ENCODE measurements at places on chromosomes 1 and 21.

DNA sequence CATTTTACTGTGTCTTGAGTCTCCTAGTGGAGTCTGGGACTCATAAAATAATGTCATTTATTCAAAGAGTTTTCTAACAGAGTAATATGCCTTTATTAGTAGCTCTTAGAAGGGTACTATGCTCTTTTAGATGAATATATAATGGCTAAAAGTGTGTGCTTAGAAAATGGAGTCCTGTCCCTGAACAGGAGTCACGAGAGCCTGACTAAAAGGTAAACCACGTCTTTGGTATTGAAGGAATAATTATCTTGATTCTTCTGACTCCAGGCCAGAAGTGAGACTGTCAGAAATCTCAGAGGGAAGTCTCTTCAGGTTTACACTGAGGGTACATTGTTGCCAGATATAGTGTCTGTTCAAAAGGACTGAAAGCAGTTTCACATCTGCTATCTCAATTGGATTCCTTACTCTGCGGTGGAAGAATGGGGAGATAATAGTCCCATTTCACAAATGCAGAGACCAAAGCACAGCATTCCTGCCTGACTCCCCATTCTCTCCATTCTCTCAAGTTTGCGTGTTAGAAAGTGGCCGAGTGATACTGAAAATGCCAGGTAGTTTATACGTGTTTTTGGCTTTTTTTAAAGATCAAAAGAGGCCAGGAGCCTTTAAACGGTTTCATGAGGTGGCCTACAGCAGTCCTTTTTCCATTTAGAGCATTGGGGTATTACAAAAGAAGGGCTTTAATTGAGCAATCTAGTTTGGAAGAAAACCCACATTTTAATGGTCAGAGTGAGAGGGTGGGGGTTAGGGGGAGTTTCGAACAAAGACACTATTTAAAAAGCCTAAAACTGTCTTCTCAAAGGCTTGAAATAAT lies 176.6 kb downstream of the VPS13D start:
- no peak for DNase-seq

DNA sequence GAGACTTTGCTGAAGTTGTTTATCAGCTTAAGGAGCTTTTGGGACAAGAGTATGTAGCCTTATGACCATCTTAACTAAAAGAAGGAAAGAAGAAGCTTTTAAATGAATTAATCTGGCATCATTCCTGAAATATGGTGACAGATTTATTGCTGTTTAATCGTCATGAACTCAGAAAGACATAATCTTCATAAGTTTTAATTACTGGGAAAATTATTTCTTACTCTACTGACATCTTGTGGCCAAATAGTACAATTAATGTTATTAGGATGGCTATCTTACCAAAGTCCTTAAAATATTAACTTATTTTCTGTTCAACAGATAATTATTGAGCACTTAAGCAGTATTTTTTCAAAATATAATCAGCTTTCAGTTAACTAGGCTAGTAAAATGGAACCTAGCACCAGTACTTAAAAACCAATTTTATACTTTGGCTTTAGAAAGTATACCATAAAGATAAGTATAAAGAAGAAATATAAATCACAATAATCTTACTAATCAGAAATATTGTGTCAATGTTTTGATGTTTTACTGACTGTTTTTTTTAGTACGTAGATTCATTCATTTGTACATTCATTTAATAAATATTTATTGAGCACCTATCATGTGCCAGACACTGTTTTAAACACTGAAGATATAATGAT lies 34.7 kb upstream of the GPR25 start:
- DNase-seq = no peak

DNA sequence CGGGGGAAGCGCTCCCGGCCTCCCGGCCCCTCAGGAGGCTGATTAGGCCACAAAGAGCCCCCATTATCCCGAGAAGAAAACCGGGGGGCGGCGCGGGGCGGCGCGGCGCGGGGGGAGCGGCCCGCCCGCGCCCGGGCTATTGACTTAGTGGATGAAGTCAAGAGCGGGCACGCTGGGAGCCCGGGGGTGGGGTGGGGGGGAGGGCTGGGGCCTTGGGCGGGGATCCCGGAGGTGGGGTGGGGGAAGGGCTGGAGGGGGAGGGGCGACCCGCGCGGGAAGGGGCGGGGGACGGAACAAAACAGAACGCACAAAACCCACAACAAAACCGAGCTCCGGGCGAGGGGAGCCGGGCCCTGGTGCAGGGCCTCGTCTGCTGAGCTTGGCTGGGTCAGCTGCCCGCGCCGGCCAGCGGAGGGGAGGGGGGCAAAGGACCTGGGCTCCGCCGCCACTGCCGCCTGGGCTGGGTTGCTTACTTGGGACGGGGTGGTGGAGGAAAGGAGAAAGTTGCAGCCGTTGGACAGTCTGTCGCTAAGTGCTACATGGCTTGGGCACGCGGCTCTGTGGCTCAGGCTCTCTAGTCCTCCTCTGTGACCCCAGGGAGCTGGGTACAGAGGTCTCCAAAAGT lies 16.3 kb downstream of the PAX7 start:
- no peak for DNase-seq

DNA sequence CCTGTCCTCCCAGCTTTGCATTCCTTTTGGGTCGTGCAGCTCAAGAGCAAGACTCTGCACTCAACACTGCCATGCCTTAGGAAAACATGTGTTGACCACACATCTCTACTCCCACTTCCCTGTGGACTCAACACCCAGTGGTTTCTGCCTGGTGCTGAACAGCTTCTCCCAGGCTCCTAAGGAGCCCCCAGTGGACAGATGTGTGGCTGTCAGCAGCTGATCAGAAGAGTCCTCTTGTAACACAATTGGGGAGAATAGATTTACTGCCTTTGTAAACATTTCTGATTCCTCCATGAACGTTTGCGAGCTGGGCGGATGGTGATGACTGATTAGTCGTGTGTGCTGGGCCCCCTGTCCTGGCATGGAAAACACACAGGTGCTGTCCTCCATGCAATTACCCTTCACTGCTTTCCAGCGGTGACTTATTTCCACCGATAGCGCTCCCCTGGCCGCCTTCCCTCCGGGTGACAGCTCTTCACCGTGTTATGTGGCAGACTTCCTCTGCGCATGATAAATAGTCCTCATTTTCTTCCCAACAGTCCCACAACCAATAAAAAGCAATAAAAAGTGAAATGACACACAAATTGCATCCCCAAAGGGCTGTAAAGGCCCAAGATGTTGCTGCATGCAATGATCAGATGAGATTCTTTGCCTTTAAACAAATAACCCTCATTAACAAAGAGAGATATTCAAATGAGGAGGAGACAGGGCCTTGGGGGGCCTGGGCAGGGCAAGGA lies 249.4 kb upstream of the AJAP1 start:
- no peak for DNase-seq

DNA sequence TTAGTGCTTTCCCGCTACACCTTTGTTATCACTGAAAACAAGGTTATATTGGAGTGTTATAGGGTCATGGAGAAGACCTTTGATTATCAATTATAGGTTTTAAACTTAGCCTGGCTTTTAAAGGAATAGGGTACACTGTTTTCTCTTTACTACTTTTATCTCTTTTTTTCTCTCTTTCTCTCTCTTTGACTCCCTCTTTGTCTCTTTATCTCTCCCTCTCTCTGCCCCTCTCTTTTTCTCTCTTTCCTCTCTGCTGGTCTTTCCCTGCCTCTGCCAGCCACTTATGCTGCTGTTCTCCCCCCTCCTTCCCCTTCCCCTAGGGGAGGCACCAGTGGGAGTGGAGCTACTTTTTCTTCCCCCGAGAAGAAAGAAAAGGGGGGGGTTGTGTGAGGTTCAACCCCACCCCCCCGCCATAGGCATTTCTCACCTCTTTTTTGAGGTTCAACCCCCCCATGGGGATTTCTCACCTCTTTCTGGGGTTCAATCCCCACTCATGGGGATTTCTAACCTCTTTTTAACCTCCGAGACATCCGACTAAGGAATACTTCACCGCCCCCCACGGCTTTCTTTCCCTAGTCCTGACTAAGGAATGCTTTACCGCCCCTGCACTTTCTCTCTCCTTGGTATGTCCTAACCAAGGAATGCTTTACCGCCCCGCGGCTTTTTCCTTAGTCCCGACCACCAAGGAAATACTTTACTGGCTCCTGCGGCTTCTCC lies 17.2 kb upstream of the ZBTB8B start:
- no peak for DNase-seq

DNA sequence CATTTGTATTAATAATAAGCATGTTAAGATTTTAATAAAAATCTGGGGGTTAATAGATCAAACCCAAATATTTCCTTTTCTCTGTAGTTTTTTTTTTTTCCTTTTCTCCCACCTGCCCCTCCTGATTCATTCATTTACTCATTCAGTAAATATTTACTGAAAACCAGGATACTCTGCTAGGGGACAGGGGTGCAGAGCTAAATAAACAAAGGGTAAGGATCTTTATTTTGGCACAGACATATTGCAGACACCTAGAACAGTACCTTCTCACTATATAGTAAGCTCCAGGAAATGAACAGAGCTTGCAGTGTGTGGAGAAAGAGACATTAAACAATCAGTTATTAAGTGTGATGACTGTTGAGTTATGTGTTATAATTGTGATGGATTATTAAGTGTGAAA lies 60.9 kb downstream of the AK5 start:
- no peak for DNase-seq

GRCh38 chr1:60797351-60797750 lies 285.0 kb upstream of the NFIA start:
- DNase-seq = no peak

DNA sequence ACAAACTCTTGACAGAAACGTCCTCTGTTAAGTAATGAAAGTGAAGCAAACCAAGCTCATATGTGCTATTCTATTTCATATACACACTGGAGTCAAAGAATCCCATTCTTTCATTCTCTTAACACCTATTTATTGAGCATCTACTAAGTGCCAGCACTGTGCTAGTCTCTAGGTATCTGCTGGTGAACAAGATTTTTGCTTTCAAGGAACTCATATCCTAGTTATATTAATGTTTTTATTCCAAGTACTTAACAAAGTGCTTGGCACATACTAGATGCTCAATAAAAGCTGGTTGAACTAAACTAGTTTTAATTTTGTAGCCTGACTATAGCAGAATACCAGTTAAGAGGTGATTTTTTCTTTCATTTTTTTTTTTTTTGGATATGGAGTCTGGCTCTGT lies 3.6 kb upstream of the RNF2 start:
- no peak for DNase-seq

DNA sequence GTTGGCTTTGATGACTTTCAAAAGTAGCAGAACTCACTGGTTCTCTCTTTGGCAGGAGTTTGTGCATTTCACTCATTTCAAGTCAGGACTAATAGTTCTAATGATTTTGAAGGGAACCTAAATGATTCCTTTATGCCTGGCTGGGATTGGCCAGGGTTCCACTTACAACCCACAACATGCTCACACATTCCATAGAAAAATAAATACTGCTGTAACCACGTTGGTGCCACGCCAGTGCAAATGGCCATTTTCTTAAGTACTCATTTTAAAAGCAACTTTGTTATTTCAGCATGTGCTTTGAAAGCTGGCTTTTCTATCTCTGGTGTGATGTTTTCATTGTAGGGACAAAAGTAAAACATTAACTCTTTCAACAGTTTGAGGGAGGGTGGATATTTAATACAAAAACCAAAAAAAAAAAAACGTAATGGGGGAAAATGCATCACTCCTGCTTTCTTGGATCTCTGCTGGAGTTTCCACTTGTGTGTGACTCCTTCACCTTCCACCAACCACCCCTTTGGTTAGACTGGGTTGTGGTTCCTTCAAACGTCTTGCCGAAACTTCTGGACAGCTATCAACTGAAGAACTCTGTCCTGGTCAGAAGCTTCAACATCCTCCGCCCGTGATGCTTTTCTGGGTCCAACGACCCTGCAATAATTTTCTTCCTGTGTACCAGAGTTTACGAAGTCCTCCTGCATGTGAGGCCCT lies 300.4 kb upstream of the RUNX1 start:
- DNase-seq = no peak
